ENCODE measurements at places on chromosomes 2 and 18.
A peak's percentile ranks its signal among the peaks of the same experiment; 100 is the strongest.

- no peak for DNase-seq
Observed at GRCh38 chr2:197311421-197312033, 947 bp upstream of the ANKRD44 start.

DNA sequence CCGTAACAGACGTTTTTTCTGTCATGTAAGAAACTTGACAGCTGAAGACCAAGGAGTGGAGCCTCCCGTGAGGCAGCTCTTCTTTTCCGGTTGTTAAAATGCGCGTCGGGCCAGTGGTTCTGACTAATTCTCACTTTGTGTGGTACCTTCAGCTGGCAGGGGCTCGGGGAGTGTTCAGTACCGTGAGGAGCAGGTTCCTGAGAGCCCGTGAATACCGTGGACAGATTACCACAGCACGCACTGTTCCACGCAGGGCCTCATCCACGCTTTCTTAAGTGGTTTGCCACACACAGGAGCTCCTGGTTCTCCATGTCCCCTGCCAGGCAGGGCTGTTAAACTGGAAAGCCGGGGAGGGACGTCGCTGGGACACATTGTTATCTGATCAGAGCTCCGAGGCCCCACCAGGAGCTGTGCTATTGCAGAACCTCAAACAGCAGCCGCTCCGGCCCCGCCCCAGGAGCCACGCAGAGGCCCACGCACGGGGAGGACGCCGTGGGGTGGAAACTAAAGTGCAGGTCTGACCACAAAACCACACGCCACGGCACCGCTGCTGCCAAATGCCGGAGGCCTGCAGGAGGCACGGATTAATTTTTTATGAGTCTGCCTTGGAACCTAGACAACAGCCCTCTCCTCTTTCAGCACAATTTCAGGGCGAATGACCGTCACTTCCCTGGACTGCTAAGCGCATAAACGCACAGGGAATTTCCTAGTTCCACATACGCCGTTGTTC lies 43.3 kb downstream of the NFATC1 start:
- DNase-seq: peak; percentile 47

DNA sequence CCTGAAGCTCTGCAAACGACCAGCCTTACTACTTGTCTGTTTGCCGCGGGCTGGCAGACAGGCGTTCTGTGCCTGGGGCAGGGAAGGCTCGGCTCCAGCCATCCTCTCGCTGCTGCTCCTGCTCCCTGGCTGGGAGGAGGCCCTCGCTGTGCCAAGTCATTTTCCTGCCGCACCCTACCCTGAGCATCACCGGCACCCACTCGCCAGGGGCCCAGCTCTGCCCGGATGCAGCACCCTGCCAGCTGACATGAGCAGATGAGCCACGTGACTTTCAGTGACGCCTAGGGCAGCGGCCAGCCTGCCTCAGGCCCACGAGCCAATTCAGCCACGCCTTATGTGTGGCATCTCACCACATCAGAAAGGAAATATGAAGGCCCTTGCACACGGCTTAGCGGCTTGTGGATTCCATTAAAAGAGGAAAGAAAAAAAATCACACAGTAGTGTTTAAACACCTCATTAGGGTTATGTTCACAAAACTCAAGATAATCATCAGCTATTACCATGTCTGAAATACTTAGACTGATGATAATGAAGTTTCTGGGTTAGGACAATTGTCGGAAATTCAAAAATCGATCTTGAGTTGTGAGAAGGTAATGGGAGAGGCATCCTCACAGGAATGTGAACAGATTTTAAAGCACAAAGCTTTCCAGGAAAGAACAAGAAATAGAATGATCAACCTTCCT lies 250.5 kb downstream of the TWIST2 start:
- DNase-seq: no peak

- no peak for DNase-seq
Observed at GRCh38 chr2:237549643-237550415, 16.5 kb upstream of the PRLH start.

- DNase-seq: no peak
Observed at GRCh38 chr2:217107480-217107879, 247.6 kb upstream of the TNP1 start.

GRCh38 chr2:224278531-224278930 lies 123.4 kb downstream of the FAM124B start:
- no peak for DNase-seq

- no peak for DNase-seq
Observed at GRCh38 chr2:15364561-15364960, 196.6 kb downstream of the NBAS start.

DNA sequence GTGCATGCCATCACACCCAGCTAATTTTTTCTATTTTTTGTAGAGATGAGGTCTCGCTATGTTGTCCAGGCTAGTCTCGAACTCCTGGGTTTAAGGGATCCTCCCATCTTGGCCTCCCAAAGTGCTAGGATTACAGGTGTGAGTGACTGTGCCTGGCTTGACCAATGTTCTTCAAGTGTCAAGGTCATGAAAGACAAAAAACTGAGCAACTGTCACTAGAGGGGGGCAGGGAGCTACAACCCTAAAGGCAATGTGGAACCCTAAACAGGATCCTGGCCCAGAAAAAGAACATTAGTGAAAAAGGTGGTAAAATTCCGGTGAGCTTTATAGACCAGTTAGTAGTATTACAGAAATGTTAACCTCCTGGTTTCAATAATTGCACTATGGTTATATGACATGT lies 7.3 kb downstream of the MYO5B start:
- DNase-seq: no peak

DNA sequence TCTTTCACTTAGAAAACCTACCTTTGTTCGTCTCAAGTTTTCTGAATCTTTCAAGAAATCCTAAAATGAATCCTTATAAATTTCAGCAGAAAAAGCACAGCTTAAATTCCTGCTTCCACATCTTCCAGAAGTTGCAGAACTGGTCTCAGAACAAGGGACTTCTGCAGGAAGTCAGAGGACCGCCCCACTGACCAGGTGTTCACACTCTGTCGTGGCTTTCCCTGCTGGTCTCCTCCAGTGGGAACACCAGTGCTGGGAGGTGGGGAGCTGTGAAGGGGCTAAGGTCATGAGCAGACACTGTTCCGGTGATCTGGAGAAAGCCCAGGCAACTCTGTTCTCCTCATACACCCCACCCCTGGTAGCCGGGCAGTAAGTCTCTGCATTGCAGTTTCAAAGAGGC lies 3.5 kb downstream of the FAM110C start:
- no peak for DNase-seq
